GF-D8 (cell line): ENCODE measurements at places on chromosomes 5 and 9.

DNA sequence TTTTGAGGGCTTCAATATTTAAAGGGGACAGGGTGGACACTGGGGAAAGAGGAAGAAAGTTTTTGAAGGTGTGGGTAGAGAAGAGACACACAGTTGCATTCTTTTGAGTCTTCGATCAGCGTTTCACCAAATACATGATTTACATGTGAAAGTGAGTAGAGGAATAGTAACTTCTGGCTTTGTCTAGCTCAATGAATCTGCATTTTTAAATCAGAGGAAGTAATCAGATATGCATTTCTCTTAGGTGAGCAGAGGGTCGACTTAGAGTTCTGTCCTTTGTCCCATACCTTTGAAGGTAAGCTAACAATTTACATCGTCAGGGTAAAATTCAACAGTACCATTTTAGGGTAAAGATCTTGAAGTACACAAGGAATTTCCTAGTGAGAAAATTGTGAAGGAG is 406.4 kb upstream of the ZNF462 start:
- DNase-seq = no peak

DNA sequence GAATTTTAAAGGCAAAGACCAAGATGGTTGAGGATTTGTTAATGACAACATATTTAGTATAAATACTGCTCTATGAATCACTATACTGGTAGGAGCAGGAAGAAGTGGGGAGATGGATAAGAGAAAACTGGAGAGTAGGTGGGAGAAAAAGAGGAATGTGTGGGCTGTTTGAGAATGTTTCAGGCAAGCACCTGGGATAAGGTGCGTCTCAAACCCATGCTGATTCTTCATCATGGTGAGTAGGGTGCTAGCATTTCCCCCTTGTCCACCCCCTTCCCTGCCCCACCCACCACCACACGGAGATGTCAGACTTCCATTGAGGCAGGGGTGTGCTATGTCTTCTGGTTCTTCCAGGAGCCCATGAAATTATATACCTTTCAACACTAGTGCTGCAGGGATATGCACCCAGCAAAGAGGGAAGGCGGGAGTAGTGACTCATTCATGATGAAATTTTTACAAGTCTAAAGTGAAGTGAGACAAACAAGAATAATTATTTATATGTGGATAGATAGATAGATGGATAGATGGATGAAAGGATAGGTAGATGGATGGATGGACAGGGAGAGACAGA is 54.3 kb downstream of the MTX3 start:
- no peak for DNase-seq

DNA sequence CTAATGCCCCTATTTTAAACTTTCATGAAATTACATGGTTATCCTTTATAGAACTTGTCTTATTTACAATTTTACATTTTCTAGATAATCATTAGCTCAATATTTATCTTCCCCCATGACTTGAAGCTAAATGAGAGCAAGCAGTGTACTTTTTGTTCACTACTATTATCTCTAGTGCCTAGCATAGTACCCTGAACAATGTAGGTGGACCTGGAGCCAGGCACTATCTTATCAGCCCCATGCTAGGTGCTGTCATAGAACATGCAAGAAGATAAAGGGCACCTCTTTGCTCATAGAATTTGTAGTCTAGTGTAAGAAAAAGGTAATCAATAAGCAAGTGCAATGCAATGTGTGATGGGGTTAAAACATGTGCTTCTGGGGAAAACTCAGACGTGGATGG is 399.9 kb downstream of the ELAVL2 start:
- DNase-seq = no peak

- no peak for DNase-seq
Measured at GRCh38 chr9:18073002-18073401, 401.0 kb upstream of the ADAMTSL1 start.

DNA sequence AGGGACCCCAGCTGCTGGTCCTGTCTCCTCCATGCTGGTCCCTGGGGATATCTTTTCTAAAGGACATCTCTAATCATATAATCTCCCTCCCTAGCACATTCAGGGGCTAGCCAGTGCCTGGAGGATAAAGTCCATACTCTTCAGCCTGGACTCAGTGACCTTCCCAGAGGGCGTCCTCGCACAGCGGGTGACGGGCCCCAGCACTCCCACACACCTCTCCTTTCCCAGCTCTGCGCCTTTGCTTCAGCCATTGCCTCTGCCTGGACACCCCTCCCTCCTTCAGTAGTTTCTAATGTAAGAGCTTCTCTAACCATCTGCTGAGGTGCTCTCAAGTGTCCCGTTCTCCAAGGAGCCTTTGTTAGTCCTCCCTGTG is 15.2 kb upstream of the TNIP1 start:
- DNase-seq = no peak

DNA sequence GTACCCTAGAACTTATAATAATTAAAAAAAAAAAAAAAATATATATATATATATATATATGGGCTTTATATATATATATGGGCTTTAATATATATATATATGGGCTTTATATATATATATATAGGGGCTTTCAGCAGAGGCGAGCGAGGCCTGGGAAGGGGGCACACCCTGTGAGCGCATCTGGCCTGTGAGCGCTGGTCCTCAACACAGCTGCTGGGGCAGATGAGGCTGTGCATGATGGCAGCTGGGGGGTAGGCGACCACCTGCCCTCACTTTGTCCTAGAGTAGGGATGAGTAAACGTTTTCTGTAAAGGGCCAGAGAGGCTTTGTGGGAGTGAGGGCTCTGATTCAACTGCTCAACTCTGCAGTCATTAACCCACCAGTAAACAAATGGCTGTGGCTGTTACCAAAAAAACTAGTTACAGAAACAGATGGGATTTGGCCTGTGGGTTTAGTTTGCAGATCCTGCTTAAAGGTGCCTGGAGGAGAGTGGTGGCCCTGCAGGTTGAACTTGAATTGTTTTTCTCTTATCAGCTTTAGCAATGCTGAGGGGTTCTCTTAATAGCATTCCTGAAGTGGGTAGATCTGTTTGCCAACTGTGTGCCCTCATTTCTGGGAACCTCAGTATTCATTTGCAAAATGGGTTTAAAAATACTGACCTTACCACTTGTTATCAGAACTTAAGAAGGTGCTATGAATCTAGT is 88.1 kb upstream of the EPB41L4B start:
- no peak for DNase-seq

DNA sequence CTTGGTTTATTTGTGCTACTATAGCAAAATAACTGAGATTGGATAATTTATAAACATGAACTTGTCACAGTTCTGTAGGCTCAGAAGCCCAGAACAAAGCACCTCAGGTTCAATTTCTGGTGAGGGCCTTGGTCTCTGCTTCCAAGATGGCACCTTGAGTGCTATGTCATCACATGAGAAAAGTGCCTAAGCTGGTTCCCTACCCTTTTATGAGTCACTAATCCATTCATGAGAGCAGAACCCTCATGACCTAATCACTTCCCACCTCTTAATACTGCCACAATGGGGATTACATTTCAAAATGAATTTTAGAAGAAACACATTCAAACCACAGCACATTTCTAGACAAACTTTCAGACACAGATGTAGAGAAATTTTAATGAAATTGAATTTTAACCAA is 98.2 kb upstream of the PRSS3 start:
- DNase-seq = no peak

GRCh38 chr9:100581661-100582060 is 3.8 kb downstream of the CAVIN4 start:
- no peak for DNase-seq

DNA sequence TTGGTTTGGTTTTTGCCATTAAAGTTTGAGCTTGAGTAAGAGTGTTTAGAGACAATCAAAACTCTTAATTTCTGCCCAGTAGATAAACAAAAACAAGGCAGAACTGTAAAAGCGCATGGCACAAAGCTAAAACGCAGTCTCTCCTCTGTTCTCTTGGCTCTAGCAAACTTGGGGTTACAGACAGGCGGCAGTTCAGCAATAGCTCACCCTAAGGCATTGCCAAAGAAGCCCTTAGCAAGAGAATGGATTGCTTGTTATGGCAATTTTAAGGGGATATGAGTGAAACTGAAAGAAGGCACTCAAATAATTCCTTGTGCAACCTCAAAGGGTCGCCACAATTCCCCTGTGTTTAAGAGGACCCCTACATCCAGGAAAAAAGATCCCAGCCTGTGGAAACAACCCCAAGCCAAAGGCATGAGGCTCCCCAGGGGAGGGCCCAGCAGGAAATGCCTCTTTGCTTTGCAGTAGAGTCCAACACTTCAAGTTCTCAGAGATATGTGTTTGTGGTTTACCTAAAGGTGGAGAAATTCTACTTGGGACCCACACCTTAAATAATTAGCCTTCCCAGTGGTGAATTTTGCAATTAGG is 317.0 kb upstream of the MPDZ start:
- no peak for DNase-seq

DNA sequence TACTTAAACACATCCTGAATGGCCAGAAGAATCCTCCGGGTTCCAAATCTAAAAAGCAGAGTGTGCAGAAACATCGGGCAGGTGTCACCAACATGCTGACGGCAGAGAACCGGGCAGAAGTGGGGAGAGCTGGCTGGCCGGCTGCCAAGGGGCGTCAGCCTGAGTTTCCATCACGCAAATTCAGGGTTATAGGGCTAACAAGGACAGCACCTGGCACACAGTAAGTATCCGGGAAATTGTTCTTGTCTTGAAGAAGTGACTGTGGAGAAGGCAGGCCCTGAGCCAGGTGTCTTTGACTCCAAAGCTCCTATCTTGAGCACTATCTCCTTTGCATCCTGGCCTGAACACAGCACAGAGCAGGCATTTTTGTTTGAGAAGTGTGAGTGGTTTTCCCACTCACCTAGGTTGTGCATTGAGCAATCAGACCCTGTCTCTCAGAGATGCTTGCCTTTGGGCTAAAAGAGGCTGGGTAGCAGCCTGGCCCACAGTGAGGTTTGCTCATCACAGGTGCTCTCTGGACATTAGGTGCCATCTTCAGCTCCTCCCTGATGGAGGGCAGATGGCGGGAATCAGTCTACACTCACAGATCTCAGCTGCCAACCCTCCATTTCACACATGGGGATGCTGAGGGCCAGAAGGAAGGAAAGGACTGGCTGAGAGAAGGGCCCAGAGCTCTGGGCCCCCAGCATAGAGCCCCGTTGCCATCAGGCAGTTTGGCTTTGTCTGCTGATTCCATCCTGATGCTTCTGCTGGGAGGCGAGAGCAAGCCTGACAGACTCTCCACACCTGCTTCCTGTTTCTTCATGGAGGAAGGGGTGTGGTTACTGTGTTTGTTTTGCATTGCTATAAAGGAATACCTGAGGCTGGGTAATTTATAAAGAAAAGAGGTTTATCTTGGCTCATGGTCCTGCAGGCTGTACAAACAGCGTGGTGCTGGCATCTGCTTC is 52.8 kb downstream of the WHRN start:
- no peak for DNase-seq

DNA sequence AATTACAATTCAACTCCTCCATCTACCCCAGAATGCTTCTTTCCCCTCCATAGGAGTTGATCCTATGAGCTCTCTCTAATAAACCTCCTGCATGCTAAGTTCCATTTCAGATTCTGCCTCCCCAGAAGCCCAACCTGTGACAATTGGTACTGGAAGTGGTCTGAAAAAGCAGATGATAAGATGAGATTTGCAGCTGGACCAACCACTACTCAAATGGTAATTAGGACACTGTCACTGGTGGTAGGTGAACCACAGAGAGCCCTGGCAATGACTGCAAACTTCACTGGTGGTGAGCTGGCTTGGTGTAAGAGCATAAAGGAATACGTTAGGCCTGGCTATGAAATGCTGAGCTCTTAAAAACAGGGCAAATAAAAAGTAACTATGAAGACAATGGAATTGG is 112.6 kb downstream of the ESM1 start:
- DNase-seq = no peak

DNA sequence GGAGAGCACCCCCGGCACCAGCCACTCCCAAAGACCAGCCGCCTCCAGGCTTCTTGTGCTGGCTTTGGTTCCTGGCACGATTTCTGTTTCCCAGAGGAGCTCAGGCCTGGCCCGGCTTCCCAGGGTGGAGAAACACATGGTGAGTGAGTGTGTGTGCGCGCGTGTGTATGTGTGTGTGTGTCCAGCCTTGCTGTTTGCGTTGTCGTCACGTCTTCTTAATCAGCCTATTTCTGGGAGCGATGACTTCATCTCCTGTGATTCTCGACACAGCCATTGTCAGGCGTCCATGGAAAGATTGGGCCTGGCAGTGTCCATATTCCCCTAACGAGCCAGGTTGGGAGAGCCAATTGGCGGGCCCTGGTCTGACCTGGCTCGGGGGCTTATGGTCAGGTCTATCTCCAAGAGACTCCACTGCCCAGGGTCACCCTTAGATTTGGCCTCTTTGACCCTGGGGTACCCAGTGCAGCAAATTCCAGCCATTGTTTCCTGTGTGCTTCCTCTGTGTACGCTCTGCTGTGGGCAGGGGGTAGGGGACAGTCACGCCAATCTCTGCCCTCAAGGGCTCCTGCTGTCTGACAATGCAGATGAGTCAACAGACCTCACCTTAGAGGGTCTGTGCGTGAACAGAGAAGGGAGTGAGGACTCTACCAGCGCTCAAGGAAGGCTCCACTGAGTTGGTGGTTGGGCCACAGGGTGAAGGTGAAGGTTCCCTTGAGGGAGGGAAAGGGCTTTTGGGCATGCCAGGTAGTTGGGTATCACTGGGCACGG is 73.8 kb downstream of the DAB2IP start:
- DNase-seq = no peak

GRCh38 chr5:135223404-135223803 is 175.6 kb downstream of the MACROH2A1 start:
- DNase-seq = no peak

GRCh38 chr5:145637396-145637795 is 197.7 kb downstream of the PRELID2 start:
- DNase-seq = no peak

DNA sequence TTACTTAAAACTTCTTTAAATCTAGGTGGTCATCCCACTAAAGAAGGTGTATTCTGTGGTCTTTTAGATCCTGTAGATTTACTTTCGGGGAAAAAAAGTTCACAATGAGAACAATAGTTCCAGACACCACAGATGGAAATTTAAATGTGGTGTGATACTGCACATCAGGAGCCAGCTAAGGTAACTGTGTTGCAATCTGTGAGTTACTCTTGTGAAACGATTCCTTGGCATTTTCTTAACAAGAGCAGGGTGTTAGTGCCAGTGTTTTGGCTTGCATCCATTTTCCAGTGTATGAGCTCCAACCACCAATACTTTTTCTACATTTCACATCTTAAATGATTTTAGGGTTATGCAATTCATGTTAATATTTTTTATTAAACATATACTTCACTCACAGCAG is 674.5 kb downstream of the CETN3 start:
- no peak for DNase-seq
